ENCODE measurements at places on chromosomes 16 and 17. TPM values are rescaled to one million over a fixed set of nuclear protein-coding genes. Genes with fewer than 3 reads are reported as not detected.

The NACA2 gene
- 0.70 TPM for polyA plus RNA-seq

The ZFHX3 gene
- polyA plus RNA-seq, result 3.9 TPM

The GRAPL gene
- 0.36 TPM for polyA plus RNA-seq

The KRTAP2-3 gene
- not detected for polyA plus RNA-seq

The RBFOX1 gene
- not detected for polyA plus RNA-seq

The SYT17 gene
- polyA plus RNA-seq, result 9.8 TPM

The CD7 gene
- polyA plus RNA-seq, result not detected

The ALDH3A1 gene
- polyA plus RNA-seq, result 959 TPM

The SDF2 gene
- 86.0 TPM for polyA plus RNA-seq

The GPR139 gene
- not detected for polyA plus RNA-seq

Data from A549 (cell line).